ENCODE measurements at places on chromosomes 2 and 18. TPM values are rescaled to one million over a fixed set of nuclear protein-coding genes. Genes with fewer than 3 reads are reported as not detected.

DNA sequence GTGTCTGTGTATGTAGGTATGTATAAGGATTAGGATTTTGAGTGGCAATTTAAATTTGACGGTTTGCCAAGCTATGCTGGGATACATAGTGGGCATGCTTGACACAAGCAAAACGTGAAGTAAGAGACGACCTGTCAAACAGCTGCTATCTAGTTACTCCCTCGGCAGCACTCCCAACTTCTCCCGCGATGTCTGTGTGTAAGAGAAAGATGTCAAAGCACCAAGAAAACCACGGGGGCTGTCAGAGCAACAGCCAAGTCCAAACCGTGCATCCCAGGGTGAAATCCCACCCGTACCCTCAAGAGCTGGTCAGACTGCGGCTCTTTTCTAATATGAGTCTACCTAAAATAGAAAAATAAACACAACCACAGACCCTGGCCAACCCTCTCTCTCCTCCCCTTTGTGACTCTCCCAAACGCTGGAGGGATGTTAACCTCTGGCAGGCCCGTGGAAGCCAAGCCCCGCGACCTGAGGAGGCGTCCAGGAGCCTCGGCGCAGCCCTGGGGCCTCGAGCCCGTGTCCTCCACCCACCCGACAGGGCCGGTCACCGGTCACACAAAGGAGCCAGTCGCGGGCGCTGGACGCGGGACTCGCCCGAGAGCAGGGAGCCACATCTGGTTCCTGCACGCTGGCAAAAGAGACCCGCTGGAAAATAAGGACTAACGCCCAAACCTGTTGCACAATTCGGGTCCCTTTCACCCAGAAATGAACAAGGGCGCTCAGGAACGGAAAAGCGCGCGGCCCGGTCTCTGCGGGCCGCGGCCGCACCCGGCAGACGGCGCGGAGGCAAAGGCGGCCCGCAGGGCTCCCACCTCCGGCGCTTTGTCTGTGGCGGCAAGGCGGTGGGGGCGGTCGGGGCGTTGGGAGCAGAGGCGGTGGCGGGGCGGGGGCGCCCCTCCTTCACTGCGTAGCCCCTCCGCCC, 925 bp downstream of the SESTD1 start:
- DNase-seq: peak; percentile 81

The RHOB gene
- 16.1 TPM for total RNA-seq

The FOXD4L1 gene
- not detected for total RNA-seq

DNA sequence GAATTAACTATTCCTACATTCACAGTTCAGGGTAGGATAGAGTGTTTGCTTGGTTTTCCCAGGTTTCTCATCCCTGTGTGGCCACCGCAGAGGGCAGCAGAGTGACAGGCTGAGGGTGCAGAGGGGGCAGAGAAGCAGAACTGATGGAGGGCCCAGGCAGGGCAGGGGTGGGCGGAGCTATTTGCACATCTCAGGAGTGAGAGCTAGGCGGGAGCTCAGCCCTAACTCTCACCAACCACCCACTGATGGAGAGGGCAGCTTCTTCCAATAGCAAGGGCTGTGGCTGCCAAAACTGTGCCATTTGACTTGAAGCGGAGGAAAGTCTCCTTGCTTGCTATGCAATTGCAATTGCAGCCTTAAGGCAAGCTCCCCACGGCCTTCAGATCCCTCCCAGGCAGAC, 12.0 kb upstream of the DARS1 start:
- DNase-seq: peak; percentile 91

The C2orf92 gene
- total RNA-seq: 3.3 TPM

Data from neural progenitor cell (in vitro differentiated cells).